ENCODE measurements at places on chromosomes 1 and 21.
A peak's percentile ranks its signal among the peaks of the same experiment; 100 is the strongest.

DNA sequence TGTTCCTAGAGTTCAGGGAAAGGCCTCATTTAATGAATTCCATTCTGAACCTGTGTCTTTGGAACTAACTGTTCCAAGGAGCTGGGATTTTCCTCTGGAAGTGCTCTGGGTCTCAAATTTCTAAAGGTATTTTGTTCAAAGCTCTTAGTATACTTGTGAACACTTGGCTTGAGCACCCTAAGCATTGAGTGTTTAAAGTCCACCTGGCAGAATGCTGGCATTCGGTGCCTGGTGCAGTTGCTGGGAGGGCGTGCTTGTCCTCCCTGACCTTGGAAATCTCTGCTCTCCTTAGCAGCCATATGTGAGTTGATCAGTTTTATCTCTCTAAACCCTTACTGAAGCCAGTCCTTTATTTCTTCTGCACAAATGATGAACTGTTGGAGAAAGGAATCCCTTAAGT lies 3.0 kb downstream of the MTARC2 start:
- no peak overlapping the region for H3K27ac ChIP-seq
- no peaks in the 10 kb centered on the region for H3K36me3 ChIP-seq
- no peak overlapping the region for H3K4me3 ChIP-seq
- peaks cover 77% of the 10 kb centered on the region for H3K27me3 ChIP-seq
- DNase-seq: no peak

DNA sequence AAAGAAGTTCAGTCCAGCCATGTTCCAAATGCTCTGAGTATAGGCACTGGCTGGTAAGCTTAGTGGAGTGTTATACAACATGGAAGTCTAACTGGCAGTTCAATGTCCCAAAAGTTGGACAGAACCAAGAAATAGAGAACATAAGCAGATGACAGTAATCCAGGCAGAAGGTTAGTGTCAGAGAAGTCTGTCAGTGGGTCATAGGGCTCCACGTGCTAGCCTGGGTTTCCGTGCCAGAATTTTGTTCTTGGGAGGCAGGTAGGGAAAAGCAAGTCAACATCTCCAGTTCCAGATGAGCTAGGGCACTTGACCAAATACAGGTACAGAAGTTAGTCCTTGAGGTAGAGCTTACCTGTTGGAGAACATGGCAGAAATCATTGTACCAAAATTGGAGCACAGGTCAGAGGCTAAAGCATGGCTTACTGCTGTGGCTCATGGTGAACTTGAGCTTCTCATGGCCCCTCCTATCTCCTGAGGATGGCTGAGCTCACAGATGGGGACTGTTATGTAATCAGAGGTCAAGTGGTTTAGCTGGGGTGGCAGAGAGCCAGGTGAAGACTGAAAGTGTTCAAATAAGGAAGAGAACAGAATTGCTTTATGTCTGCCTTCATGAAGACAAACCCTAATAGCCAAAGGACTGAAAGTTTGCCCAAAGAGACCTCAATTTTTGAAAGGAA lies 170.8 kb downstream of the NFIA start:
- H3K4me3 ChIP-seq: no peak overlapping the region
- no peak for DNase-seq
- peaks cover 29% of the 10 kb centered on the region for H3K4me1 ChIP-seq
- H3K27me3 ChIP-seq: no peaks in the 10 kb centered on the region

GRCh38 chr1:245180496-245181157 lies 25.8 kb downstream of the KIF26B start:
- no peak overlapping the region for H3K27ac ChIP-seq
- no peak for DNase-seq
- H3K36me3 ChIP-seq: no peaks in the 10 kb centered on the region
- no peak overlapping the region for H3K4me3 ChIP-seq

GRCh38 chr1:109777436-109777835 lies 13.7 kb upstream of the EPS8L3 start:
- H3K4me3 ChIP-seq: no peak overlapping the region
- H3K4me1 ChIP-seq: peaks cover 9% of the 10 kb centered on the region
- H3K27ac ChIP-seq: no peak overlapping the region
- H3K27me3 ChIP-seq: peaks cover 10% of the 10 kb centered on the region
- peaks cover 2% of the 10 kb centered on the region for H3K36me3 ChIP-seq

GRCh38 chr1:37620707-37621106 lies 14.0 kb downstream of the RSPO1 start:
- H3K4me1 ChIP-seq: no peaks in the 10 kb centered on the region
- no peaks in the 10 kb centered on the region for H3K36me3 ChIP-seq
- no peak overlapping the region for H3K27ac ChIP-seq
- no peak overlapping the region for H3K4me3 ChIP-seq

DNA sequence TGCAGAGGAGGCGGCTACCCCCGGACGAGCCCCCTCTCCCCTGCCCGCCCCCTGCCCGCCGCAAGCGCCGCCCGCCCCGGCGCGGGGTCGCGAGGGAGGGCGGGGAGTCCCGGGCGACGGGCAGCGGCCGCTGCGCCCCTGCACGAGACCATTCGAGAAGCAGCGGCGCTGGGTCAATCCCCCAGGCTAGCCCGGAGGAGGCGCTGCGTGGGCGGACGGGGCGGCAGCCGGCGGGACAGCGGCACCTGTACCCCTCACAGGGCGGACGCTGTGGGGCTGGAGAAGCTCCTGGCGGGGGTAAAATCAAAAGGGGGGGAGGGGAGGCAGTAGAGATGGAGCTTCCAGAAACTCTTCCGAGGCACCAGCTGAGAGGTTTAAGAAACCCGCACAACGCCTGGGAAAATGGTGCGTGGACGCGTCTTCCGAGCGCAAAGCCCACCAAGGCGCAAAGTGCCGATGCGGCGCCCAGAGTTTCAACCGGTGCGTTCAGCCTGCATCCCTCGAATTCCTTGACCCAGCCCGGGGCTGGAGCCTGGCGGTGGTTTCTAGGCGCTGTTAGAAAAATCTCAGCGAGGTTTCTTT lies at the start of gene PLPPR5:
Gene PLPPR5 (minus strand): TSS at position 1 of the 582 bp plus-strand sequence. CDS start 190 bp downstream, outside the sequence.
- H3K27ac ChIP-seq: no peak within 1 kb of the TSS
- peaks cover 2% of the 10 kb centered on the region for H3K36me3 ChIP-seq
- no peak for DNase-seq
- peak within 1 kb of the TSS; percentile 71 for H3K4me3 ChIP-seq

- H3K4me1 ChIP-seq: peaks cover 52% of the 10 kb centered on the region
- H3K27me3 ChIP-seq: no peaks in the 10 kb centered on the region
- no peak overlapping the region for H3K4me3 ChIP-seq
- no peak for DNase-seq
Measured at GRCh38 chr1:90948301-90948700, 73.5 kb downstream of the ZNF644 start.

DNA sequence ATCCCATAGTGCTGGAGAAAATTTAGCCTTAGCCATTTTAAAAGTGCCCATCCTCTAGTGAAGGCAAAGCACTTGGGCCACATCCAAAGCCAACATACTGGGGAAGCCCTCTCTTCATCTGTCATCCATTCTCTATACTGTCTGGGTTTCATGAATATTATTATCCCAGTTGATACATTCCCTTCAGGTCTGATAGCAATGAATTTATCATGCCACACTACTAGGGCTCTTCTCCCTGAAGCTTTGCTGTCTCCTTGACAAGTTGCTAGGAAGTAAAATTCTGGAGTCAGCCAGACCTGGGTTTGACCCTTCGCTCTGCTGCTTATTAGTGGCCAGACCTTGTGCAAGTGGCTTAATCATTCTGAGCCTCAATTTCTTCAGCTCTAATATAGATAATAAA lies 1041.4 kb upstream of the ADGRL2 start:
- H3K27ac ChIP-seq: no peak overlapping the region
- H3K27me3 ChIP-seq: no peaks in the 10 kb centered on the region
- H3K36me3 ChIP-seq: no peaks in the 10 kb centered on the region
- H3K4me1 ChIP-seq: no peaks in the 10 kb centered on the region
- no peak overlapping the region for H3K4me3 ChIP-seq

DNA sequence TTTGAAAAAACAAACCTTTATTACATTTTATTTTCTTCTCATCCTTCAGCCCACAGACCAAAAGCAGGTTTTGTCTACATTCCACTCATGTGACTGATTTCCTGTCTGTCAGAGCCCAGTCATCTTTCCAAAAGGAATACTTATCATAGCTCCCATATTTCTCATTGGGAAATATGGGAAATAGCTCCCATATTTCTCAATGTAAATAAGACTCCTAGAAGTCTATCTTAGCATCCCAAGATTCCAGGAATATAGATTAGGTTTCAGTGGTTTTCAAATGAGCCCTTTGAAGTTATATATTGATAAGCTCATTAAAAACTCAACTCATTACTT lies 19.1 kb upstream of the NRDC start:
- no peak for DNase-seq
- H3K27ac ChIP-seq: no peak overlapping the region
- no peaks in the 10 kb centered on the region for H3K36me3 ChIP-seq
- H3K27me3 ChIP-seq: peaks cover 82% of the 10 kb centered on the region
- H3K4me3 ChIP-seq: no peak overlapping the region

DNA sequence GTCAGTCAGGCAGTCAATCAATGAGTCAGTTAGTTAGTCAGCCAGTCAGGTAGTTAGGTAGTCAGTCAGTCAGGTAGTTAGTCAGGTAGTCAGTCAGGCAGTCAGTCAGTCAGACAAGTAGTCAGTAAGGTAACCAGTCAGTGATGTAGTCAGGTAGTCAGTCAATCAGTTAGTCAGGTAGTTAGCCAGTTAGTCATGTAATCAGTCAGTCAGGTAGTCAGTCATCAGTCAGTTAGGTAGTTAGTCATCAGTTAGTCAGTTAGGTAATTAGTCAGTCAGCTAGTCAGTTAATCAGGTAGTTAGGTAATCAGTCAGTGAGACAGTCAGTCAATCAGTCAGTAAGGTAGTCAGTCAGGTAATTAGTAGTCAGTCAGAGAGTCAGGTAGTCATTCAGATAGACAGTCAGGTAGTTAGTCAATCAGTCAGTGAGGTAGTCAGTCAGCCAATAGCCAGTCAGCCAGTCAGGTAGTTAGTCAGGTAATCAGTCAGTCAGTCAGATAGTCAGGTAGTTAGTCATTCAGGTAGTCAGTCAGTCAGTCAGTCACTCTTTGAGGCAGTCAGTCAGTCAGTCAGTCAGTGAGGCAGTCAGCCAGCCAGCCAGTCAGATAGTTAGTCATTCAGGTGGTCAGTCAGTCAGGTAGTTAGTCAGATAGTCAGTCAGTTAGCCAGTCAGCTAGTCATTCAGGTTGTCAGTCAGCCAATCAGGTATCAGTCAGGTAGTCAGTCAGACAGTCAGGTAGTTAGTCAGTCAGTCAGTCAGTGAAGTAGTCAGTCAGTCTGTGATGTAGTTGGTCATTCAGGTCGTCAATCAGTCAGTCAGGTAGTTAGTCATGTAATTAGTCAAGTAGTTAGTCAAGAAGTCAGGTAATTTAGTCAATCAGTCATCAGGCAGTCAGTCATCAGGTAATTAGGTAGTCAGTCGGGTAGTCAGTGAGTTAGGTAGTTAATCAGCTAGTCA lies 15.3 kb downstream of the KRTAP10-1 start:
- H3K4me1 ChIP-seq: no peaks in the 10 kb centered on the region
- no peak overlapping the region for H3K4me3 ChIP-seq
- H3K36me3 ChIP-seq: no peaks in the 10 kb centered on the region
- no peaks in the 10 kb centered on the region for H3K27me3 ChIP-seq

GRCh38 chr1:62224182-62224581 lies 29.5 kb downstream of the L1TD1 start:
- no peak overlapping the region for H3K27ac ChIP-seq
- no peak overlapping the region for H3K4me3 ChIP-seq
- H3K4me1 ChIP-seq: no peaks in the 10 kb centered on the region
- H3K36me3 ChIP-seq: no peaks in the 10 kb centered on the region
- DNase-seq: no peak

- DNase-seq: no peak
- H3K27ac ChIP-seq: no peak within 1 kb of the TSS
- peaks cover 2% of the 10 kb centered on the region for H3K36me3 ChIP-seq
- peaks cover 87% of the 10 kb centered on the region for H3K27me3 ChIP-seq
- H3K4me1 ChIP-seq: no peaks in the 10 kb centered on the region
- H3K4me3 ChIP-seq: no peak within 1 kb of the TSS
Measured at GRCh38 chr1:179742717-179743678, at the start of gene FAM163A. Gene FAM163A (plus strand): TSS chr1:179743291. CDS start chr1:179813098, 69,807 bp downstream.

DNA sequence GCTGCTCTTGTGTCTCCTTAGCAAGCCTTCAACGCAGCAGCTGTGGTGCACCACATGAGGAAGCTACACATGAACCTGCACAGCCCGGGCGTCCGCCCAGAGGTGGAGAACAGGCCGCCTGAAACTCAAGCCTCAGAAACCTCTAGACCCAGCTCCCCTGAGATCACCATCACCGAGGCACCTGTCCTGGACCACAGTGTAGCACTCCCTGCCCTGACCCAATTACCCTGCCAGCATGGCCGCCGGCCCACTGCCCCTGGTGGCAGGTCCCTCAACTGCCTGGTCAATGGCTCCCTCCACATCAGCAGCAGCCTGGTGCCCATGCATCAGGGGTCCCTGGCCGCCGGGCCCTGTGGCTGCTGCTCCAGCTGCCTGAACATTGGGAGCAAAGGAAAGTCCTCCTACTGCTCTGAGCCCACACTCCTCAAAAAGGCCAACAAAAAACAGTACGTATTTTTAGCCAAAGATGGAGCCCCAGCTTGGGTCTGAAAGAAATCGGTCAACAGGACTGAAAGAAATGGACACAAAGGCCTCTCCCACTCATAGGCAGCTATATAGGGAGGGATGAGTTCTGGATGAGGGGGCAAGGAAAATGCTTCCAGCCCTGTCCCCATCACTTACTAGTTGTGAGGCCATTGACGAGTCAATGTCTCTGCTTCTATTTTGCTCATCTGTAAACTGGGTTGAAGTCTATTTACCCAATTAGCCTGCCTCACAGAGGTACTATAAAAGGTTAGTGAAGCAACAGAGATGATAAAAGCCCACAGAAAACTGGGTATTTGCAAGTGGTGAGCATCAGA lies 28.5 kb downstream of the CAMK1G start:
- H3K4me3 ChIP-seq: no peak overlapping the region
- H3K36me3 ChIP-seq: peaks cover 1% of the 10 kb centered on the region
- H3K4me1 ChIP-seq: no peaks in the 10 kb centered on the region
- H3K27ac ChIP-seq: no peak overlapping the region
- DNase-seq: no peak

GRCh38 chr1:208209896-208210589 lies 34.1 kb downstream of the PLXNA2 start:
- no peak overlapping the region for H3K27ac ChIP-seq
- no peaks in the 10 kb centered on the region for H3K4me1 ChIP-seq
- H3K27me3 ChIP-seq: no peaks in the 10 kb centered on the region
- no peaks in the 10 kb centered on the region for H3K36me3 ChIP-seq
- no peak for DNase-seq
- H3K4me3 ChIP-seq: no peak overlapping the region

- H3K27ac ChIP-seq: no peak overlapping the region
- H3K36me3 ChIP-seq: no peaks in the 10 kb centered on the region
- H3K27me3 ChIP-seq: peaks cover 20% of the 10 kb centered on the region
- H3K4me1 ChIP-seq: peaks cover 8% of the 10 kb centered on the region
- DNase-seq: no peak
Measured at GRCh38 chr1:100585786-100586185, 47.8 kb downstream of the GPR88 start.

- no peaks in the 10 kb centered on the region for H3K27me3 ChIP-seq
- peaks cover 44% of the 10 kb centered on the region for H3K36me3 ChIP-seq
- H3K4me3 ChIP-seq: no peak overlapping the region
Measured at GRCh38 chr1:226637147-226637935, 88.8 kb downstream of the STUM start.

- no peaks in the 10 kb centered on the region for H3K27me3 ChIP-seq
- peaks cover 22% of the 10 kb centered on the region for H3K4me1 ChIP-seq
- DNase-seq: no peak
- H3K27ac ChIP-seq: peak overlapping the region; percentile 85
Measured at GRCh38 chr21:37237764-37238163, 29.4 kb downstream of the VPS26C start.

GRCh38 chr1:151584278-151584677 lies 27.6 kb upstream of the SNX27 start:
- no peak for DNase-seq
- no peaks in the 10 kb centered on the region for H3K4me1 ChIP-seq

All from central memory CD8-positive, alpha-beta T cell (primary cell).